ENCODE measurements at places on chromosomes 4 and X.

GRCh38 chrX:1105671-1106419, 106.6 kb downstream of the CRLF2 start:
- ATAC-seq: no peak

GRCh38 chr4:158112611-158113010, 60.2 kb downstream of the GASK1B start:
- ATAC-seq: no peak

DNA sequence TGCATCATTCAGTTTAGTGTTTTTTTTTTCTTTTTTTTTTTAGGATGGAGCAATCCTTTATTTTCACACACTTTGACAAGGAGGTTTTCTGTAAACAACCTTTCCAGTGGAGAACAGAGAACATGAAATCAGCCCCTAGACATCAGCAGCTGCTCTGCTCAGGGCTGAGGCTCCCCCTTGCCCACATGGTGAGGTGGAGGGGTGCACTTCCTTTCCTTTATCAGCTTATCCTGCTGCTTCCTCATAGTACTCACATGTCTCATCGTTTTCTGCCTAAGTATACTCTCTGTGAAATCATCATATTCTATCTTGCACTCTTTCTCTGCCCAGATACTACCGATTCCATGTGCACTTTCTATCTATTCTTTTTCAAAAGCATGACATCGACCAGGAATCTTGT, 47.6 kb upstream of the PRSS12 start:
- peak; percentile 52 for ATAC-seq

DNA sequence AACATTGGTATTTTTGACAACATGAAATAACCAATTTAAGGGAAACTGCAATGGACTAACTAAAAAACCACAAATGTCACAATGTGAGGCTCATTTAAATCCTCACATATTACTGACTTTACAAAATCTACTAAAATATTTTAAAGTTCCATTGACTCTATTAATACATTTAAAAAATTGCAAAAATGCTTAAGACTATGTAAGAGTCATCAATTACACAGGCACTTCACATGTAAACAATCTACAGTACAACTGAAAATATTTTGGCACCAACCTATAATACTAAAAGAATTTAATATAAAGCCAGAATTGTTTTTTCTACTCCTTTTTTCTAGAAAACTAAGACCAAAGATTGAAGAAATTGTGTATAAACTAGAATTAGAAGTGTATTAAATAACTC, 76.8 kb upstream of the RBMXL3 start:
- no peak for ATAC-seq

DNA sequence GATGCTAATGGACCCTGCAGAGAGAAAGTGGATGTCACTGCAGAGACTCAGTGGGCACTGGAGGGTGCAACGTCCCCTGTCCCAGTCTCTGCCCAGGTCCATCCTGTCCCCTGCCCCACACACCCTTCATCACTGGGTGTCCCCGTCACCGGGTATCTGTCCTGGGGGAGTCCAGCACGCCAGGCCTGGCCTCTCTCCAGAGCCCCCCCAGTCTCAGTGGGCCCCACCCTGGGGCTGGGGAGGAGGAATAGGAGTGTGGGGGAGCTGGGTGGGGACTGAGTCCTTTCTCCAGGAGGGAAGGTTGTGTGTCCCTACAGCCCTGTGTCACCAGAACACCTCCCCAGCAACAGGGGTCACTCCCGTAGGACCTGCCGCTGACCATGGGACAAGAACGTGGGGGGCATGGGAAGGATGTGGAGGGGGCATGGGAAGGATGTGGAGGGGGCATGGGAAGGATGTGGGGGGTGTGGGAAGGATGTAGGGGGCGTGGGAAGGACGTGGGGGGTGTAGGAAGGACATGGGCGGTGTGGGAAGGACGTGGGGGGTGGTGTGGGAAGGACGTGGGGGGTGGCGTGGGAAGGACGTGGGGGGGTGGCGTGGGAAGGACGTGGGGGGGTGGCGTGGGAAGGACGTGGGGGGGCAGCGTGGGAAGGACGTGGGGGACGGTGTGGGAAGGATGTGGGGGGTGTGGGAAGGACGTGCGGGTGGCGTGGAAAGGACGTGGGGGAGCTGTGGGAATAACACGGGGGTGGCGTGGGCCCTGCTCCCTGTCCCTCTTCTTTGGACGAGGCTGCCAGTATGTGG, 21.0 kb upstream of the SPON2 start:
- ATAC-seq: no peak

DNA sequence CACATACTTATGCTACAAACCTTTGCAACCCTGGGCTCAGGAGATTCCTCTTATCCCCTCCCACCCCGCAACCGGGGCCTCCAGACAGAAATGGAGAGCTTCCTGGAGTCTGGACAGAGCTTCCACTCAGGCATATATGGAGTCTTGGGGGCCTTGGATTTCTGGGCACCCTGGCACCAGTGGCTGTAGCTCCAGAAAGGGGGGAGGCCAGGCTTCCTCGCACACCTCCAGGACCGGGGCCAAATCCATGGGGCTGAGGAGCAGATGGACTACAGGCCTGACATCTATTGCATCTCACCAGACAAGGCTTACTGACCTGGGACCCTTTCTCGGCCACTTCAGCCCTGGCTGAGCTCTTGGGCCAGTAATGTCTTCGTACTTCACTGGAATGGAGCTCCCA, 143.3 kb downstream of the DKK2 start:
- no peak for ATAC-seq

DNA sequence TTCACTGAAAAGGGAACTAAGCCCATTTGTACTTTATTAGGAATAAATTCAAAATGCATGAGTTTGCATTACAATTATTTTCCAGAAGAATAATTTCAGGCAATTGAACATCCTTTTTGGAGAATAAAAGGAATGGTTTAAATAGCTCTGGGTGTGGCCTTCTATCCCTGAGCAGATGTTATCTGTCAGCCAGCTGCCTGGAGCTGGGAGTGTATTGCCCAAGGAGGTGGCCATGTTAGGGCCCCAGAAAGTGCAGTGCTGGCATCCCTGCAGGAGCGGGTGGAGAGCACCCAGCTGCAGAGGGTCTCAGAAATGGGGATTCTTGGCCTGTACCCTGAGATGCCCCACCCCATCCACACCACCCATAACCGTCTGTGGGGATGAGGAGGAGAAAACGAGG, 21.6 kb upstream of the VEGFD start:
- ATAC-seq: peak; percentile 18

DNA sequence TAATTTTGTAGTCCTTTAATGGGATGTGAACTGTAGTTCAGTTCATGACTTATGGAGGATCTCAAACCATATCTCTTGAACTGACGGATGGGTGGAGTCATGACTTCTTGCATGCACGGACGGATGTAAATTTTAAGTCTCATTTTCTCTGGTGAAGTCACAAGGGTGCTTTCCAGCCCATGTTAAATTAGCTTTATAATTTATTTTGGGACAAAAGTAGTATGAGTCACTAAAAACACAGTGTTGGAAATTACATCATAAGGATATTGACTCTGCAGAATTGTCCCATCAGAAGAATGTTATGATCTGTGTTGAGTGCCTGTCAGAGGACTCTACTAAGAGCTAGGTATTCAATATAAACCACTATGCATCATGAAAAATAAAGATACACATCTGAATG, 6.8 kb upstream of the PAGE5 start:
- ATAC-seq: no peak

DNA sequence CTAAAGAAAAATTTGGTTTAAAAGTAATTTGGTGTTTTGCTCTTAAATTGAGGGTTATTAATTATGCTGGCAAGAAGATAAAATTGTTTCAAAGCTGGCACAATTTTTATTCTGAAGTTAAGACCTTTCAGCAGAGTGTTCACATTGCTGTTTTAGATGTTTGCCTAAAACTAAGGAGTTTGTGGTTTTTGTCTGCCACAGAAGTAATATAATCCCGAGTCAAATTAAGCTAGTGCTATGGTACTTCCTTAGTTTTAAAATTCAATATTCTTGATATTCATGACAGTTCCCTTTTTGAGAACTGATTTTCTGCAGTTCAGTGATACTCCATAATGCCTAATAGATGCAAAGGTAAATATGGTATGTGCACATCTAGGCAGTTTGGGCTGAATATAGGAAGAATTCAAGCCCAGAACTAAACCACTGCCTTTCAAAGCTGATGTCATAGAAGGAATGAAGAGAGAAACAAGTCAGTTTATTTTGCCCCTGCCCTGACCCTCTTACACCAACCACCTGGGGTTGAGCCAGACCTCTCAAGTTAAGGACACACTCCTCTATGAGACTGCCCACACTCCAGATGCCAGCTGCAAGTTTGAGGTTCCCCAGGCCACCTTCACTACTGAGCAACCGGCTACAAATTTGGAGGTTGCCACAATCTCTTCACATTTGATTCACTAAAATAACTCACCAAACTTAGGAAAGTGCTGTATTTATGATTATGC, 32.1 kb upstream of the VEGFC start:
- ATAC-seq: peak; percentile 74

DNA sequence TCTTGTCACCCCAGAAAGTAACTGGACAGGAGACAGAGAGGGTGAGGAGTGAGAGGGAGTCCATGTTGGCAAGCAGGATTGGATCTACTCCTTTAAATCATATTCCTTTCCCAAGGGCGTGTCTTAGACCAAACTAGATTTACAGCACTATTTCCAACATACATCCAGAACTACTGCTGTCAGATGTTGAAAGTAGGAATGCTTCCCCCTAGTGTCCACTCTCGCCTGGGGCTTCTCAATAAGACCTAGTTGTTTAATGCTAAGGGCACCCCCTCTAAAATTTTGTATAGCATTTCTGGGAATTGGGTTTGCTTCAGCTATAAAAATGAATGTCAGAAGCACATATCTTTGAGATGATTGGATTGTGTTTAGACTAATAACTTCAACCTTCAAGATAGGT, 13.3 kb downstream of the OFD1 start:
- ATAC-seq: peak; percentile 88

GRCh38 chr4:52251864-52252263, 200.8 kb downstream of the SPATA18 start:
- ATAC-seq: no peak

- ATAC-seq: no peak
Measured at GRCh38 chrX:85029043-85029442, 25.4 kb downstream of the APOOL start.

DNA sequence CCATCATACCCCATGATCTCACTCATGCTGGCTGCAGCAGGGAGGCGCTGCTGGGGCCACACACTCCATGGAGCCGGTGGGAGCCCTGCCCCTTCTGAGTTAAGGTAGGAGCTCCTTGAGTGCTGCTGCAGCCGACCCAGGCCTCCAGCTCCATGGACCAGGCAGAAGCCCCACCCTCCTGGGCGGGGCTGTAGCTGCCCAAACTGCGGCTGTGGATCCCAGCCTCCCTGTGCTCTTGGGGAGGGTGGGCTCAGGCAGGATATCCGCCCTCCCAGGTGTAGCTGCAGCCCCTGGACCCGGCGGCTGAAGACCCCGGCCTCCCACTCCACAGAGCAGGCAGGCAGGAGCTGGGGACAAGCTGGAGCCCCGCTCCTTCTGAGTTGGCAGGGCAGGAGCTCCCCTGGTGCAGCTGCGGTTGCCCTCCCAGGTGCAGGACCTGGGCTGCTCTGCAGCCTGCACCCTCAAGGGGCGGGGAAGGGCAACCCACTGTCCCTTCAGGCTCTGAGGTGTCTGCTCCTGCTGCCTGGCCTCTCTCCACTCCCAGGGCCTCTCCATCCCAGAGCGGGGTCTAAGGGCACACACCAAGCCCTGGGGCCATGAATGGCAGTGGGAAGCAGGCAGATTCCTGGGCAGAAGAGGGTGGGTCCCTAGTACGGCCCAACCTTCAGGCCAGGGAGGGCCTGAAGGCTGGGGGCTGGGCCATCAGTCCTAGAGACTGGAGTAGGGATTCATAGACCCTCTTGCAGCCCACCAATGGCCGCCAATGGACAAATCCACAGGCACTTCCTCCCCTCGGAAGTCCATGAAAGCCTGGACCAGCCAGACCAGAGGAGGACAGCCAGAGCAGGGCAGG, 466.1 kb downstream of the DTHD1 start:
- no peak for ATAC-seq

GRCh38 chr4:164892018-164892417, 15.0 kb downstream of the APELA start:
- no peak for ATAC-seq

- no peak for ATAC-seq
Measured at GRCh38 chr4:159366966-159367780, 264.3 kb downstream of the RAPGEF2 start.

- no peak for ATAC-seq
Measured at GRCh38 chr4:138707746-138708677, 307.6 kb upstream of the NOCT start.

DNA sequence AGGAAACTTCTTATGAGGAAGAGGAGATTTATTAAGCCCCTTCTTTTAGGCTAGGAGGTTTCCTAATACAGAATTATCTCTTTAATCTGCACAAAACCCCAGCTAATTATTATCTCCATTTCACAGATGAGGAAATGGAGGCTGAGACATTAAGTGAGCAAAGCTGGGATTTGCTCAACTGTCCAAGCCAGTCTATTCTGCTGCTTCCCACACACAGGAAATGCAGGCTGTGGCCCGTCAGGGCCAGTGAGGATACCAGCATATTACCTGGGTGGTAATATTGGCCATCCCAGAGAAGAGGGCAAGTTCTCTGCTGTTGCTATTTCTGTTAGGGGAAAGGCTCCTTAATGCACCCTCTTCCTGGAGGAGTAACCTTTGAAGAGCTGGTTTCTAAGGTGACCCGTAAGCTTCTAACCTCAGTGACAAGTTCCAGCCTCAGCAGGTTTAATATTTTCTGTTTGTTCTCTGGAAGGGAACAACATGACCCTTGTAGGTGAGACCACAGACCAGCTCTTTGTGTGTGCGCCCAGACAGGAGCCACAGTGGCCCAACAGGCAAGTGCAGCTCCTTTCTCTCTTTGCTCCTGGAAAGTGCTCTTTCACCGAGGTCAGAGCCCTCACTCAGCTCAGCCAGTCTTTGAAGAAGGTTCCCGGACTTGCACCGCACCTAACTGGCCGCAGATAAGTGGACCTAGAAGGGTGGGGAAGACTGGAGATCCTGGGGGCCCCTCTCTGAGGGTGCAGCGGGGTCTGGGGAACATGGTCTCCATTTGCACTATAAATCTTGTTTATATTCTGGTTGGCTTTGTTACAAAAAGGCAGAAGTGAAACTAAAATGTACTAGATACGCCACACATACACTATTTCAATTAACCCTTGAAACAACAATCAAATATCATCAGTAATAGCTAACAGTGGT, 35.5 kb downstream of the TBC1D9 start:
- no peak for ATAC-seq

- ATAC-seq: no peak
Measured at GRCh38 chr4:82583897-82584587, 22.3 kb upstream of the TMEM150C start.

- ATAC-seq: peak; percentile 57
Measured at GRCh38 chrX:130110379-130111219, at the start of gene ELF4. TSS of gene ELF4 (minus strand) at chrX:130110497. CDS start at chrX:130081330, 29,167 bp downstream.

DNA sequence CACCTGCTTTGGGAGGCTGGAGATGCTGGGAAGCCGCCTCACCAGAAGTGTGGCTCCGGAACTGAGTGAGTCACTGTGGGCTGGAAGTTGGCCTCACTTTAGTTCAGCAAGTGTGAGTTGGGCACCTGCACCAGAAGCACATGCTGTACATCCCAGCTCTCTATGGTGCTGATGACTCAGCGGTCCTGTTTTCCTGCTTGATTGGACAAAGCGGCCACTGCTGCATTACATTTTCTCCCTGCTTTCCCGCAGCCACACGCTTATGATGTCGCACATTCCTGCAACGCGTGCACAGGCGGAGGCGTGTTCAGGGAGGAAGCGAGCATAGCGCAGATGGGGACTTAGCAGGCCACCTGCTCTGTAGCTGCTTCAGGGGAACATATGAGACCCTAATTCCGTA, 26.7 kb upstream of the CLDN34 start:
- ATAC-seq: no peak

GRCh38 chrX:13014111-13015096, 30.0 kb downstream of the FAM9C start:
- ATAC-seq: peak; percentile 66

- no peak for ATAC-seq
Measured at GRCh38 chr4:105845559-105845958, 49.7 kb upstream of the NPNT start.
